C1 segment of cervical spinal cord (tissue), 14 donors: ENCODE measurements at places on chromosomes 6 and 20.

DNA sequence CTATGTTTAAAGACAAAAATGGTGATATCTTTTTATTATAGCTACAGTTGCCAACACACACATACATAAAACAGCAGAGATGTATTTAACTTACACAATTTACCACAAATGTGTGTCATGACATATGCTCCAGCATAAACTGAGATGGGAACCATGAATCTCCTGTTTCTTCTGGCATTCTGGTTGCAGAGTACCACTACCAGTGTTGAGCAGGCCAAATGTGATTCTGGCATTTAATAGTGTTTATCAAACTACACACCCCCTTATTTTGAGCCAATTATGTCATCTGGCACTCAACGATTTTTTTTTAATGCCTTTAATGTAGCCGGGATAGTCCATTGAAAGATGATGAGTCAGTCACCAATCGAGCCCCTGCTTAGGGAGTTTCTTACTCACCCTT is 59.0 kb upstream of the TPD52L1 start:
- no peak for DNase-seq

DNA sequence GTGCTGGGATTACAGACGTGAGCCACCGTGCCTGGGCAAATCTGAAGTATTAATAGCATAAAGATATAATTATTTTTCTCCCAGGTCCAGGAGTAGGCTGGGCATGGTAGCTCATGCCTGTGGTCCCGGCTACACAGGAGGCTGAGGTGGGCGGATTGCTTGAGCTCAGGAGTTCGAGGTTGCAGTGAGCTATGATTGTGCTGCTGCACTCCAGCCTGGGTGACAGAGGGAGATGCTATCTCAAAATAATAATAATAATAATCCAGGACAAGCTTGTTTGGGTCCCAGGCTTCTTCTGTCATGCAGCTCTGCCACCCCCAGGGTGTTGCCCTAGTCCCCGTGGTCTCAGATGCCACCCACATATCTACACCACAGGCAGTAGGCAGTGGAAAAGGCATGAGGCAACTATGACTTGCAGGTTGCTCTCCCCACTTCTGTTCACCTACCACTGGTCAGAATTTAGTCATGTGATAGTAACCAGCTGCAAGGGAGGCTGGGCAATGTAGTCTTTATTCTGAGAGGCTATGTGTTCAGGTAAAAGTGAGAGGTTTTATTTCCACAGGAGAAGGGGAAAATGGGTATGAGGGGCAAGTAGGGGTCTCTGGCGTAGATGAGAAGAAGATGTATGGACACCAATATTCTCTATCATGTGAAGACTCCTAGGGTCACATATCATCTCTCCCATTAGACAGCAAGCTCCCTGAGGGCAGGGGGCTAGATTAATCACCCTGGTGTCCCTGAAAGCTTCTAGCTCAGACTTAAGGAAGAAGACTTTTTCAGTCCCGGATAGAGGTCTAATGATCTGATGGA is 25.7 kb downstream of the TCF15 start:
- DNase-seq, result no peak

GRCh38 chr6:106385530-106385929 is 25.0 kb downstream of the CRYBG1 start:
- DNase-seq, result no peak

DNA sequence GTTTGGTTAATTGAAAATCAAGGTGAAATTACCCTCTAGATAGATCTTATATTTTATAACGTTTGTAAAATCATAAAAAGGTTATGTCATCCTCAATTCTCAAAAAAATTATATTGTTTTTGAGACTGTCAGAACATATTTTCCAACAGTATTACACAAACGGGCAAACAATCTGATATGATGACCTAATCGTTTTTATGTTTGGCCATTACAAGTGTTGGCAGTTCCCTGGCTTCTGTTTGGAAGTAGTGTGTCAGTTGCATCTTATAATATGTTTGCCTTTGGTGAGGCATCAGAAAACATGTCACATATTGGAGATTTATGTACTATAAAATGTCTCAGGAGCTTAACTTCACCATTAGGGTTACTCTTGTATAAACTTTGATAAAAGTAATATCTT is 308.1 kb upstream of the EPHA7 start:
- no peak for DNase-seq

GRCh38 chr6:166430269-166430668 is 47.5 kb upstream of the MPC1 start:
- no peak for DNase-seq

DNA sequence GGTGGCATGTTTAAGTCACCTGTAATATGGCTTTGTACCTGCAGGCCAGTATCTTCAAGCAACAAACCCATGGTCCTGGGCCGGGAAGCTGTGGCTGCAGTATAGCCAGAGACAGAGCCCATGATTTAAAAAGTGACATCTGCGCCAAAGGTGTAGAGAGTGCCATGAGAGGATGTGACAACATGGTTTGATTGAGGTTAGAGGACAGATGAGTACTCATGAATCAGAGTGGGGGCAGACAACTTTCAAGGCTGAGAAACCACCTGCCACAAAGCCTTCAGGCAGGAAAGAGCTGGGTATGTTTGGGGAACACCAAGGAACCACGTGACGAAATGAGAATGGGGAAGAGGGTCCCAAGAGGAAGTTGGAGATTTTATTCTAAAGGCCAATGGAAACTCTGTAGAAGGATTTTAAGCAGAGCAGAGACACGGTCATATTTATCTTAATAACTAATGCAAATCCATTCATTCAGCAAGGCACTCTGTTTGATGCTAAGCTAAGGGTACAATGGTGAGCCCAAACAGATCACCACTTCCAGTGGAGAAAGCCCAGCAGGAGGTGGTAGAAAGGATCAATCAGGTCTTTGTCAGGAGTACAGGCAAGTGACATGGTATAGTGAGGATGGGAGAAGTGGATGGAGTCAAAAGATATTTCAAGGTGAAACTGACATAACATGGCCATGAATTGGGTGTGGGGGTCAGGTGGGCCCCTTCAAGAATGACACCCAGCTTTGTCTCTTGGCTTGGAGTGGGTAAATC is 3.4 kb upstream of the MICAL1 start:
- no peak for DNase-seq

DNA sequence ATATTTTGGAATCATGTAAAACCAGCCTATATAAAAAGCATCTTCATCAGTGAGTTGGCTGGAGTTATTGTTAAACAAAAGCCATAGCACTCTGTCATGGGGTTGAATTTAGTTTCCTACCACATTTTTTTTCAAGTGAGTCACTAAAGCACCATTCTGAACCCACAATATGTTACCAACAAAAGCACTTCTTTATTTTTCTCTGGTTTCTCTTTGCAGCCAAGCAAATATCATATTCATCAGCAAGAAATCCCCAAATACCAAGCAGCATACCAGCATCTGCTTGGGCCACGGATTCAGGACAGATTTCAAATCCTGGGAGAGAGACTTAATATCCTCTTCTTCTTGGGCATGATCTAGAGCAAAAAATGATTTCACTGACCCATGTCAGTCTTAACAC is 441.4 kb downstream of the BCKDHB start:
- no peak for DNase-seq

GRCh38 chr6:3291346-3291745 is 32.6 kb downstream of the PSMG4 start:
- DNase-seq, result no peak

DNA sequence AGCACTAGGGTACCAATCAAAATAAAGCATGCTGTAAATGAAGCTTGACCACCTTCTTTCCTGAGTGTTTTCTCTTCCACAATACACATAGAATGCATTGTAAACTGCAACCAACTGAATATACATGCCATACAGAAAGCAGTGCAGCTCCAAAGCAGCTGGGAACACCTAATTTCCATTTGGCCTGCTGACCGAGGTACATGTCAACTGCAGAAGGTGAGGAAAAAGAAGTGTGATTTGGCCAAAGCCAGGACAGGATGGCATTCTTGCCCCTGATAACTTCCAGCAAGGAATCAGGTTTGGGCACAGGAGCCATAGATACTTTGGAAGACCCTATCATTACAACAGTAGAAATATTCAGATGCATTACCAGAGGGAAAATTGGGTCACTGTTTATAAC is 258.4 kb downstream of the SLC35F1 start:
- no peak for DNase-seq

DNA sequence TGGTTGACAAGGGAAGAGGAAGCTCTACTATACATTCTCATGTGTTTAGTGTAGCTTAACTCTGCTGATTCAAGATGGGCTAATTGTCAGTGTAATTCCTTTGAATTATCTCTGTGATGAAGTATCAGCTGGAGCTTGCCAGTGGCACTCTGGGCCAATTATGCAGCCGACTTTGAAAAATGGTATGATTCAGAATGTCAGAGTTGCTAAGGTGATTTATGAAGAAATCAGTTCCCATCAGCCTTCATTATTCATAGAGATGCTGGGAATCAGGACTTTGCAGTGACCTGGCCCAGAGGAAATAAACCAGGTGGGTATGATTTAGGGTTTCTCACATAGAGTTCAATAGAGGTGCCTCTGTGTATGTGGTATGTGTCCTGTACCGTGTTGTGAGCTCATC is 33.4 kb downstream of the KCNS1 start:
- no peak for DNase-seq

DNA sequence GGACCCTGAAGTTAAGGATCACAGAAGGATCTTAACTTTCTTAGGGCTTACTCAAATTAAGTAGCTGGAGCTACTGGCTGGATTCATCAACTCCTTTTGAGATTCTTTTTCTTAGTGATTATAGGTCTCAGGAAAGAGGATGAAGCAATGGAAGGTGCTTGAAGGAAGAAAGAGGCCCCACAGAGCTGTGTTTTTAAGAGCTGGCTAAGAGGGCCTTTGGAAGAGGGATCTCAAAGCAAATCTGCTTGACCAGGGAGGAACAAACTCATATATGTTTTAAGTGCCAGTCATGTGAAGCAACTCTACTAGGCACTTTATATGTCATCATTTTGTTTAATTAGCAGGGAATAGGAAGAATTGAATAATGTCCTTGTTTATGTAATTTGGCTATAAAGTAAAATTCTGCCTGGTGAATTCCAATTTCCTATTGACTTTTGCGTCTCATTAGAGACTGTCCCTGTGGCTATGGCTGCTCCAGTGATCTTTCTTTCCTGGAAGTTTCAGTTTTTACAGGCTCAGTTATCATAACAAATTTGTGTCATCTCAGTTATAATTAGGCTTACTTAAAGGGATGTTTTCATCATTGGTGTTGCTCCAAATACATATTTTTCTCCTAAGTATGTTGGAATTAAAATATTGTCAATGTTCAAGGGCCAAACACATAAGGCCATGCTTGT is 222.8 kb upstream of the CITED2 start:
- DNase-seq, result no peak

- DNase-seq, result no peak
Observed at GRCh38 chr6:116030770-116031169, 29.9 kb downstream of the FRK start.

GRCh38 chr20:44415833-44416715 is 59.6 kb upstream of the TTPAL start:
- DNase-seq, result no peak

GRCh38 chr20:431012-431904 is 23.2 kb downstream of the RBCK1 start:
- DNase-seq, result peak; percentile 42

DNA sequence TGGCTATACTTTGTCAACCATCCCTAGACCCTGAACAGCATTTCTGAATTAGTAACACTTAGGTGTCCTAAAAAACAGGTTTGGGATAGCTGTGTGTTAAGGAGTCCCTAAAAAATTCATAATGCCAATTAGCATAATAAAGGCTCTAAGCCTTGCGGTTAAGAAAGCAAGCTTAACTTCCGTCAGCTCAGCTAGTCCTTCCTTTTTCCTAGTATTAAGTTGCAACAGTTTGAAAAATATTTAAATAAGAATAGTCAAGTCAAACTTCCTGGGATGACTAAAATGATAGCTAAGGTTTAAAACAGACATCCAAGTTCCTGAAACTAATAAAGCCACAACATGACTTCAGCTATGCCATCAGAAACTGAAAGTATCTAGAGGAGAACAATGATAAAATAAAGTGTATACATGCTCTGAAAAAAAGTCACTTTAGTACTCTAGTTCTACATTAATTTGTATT is 3.5 kb downstream of the AKIRIN2 start:
- DNase-seq, result no peak

DNA sequence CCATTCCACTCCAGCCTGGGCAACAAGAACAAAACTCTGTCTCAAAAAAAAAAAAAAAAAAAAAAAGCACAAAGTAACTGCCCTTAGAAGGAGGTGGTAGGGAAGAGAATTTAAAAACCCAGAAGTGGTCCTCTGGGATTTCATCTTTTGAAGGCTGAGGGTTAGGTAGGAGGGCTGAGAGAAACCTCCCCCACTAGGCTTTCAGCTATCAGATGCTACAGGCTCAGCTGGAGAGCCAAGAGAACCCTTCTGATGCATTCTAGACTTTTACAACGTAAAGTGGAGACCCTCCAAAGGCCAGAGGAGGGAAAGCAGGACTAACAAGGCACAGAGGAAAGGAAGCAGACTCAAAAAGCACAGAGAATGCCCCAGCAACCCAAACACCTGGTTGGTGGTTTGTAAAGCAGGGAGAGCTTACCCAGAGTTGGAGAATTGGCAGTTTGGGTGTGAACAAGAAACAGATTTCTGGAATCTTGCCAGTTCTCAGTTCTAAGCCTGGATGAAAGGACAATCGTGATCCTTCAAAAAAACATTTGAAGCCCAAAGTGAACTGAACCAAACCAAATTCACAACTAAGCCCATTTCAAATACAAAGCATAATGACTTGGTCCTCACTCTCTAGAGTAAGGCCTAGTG is 23.2 kb upstream of the SPAG4 start:
- DNase-seq, result no peak

- no peak for DNase-seq
Observed at GRCh38 chr6:17043148-17043522, 58.7 kb upstream of the STMND1 start.

DNA sequence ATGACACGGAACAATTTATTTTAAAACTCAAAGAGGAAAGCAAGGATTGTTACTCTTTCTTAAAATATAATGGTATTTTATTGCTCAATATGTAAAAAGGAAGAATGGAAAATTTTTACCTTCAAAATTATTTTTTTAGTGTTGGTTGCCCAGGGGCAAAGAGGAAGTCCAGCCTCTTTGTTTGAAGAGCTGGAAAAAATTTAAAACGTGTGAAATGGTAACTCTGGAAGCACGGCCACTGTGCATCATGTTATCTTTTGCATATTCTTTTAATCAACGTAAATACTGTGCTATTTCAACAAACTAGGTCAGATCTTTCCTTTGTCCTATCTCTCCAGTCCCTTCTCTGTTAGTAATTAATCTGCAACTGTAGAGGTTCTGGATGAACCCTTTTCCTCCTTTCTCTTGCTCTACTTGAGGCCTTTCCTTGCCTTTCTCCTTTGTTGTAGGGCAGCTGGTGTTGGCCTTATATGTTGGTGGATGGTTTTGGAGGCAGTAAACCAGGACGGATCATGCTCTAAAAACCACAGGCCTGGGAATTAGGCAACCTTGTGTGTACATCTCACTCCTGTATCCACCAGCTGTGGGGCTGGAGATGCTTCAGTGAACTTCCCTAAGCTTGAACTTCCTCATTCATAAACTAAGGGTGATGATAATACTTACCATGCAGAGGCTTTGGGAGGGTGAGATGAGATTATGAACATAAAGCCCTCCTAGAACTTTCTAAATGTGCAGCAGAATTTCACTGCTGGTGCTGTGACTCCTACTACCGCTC is 143.3 kb downstream of the PRL start:
- DNase-seq, result no peak

- DNase-seq, result no peak
Observed at GRCh38 chr6:143691900-143692636, 14.3 kb downstream of the PHACTR2 start.

- DNase-seq, result no peak
Observed at GRCh38 chr20:14883324-14883723, 545.9 kb upstream of the FLRT3 start.

GRCh38 chr6:107677399-107677798 is 146.7 kb downstream of the SCML4 start:
- DNase-seq, result no peak

- no peak for DNase-seq
Observed at GRCh38 chr20:63173552-63174191, 42.3 kb downstream of the YTHDF1 start.
